ENCODE measurements at places on chromosomes 2 and 18.

GRCh38 chr18:13220361-13220991 lies 1.9 kb downstream of the LDLRAD4 start:
- H3K4me1 ChIP-seq, result no peaks in the 10 kb centered on the region
- DNase-seq, result no peak
- no peaks in the 10 kb centered on the region for H3K36me3 ChIP-seq
- H3K27me3 ChIP-seq, result peaks cover 17% of the 10 kb centered on the region

GRCh38 chr2:226579519-226579918 lies 220.1 kb downstream of the IRS1 start:
- no peaks in the 10 kb centered on the region for H3K27me3 ChIP-seq
- H3K4me1 ChIP-seq, result no peaks in the 10 kb centered on the region
- no peak for DNase-seq
- H3K36me3 ChIP-seq, result no peaks in the 10 kb centered on the region
- no peak overlapping the region for H3K27ac ChIP-seq

DNA sequence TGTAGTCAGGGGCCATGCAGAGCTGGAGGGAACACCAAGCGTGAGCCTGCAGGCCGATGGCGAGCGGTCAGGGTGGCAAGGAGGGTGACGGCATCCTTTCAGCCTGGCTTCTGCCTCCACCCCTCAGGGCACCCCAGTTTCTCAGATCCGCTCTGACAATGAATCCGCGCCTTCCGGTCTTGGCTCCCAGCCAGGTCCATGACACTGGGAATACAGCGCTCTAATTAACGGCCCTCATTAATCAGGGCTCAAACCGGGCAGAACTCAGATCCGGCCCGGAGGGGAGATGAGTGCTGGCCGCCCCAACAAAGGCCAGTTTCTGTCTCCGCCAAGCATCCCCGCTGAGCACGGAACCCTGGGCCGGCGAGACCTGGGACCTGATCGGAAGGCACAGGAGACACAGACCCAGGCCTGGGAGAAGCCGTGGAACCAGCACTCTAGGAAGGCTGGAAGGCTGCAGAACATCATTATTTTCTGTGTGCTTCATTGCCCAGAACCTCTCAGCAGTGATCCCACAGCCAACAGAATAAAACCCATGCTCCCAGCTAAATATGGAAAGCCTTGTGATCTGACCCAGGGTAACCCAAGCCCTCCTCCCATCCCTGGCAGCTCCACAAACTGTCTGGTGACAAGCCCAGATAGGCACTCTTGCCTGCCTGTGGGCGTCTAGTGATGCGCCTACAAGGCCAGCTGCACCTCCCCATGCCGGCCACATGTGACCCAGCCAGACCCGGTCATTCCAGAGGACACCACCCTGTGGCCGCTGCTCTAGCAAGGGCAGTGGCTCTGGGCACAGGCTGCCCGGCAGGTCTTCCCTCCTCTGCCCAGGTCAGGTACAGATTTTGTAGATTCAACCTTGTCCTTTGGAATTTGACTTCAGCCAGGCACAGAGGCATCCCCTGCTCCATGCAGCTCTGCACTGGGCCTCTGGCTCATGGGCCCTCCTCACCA lies 438.7 kb upstream of the MYT1L start:
- peaks cover 3% of the 10 kb centered on the region for H3K4me1 ChIP-seq
- H3K27me3 ChIP-seq, result no peaks in the 10 kb centered on the region
- no peak overlapping the region for H3K27ac ChIP-seq
- H3K4me3 ChIP-seq, result no peak overlapping the region

- no peak for DNase-seq
- H3K27me3 ChIP-seq, result no peaks in the 10 kb centered on the region
- no peaks in the 10 kb centered on the region for H3K4me1 ChIP-seq
- no peak overlapping the region for H3K27ac ChIP-seq
These were observed 16.8 kb upstream of the AGFG1 start for GRCh38 chr2:227455200-227455599.

- DNase-seq, result no peak
- H3K27me3 ChIP-seq, result no peaks in the 10 kb centered on the region
- no peak overlapping the region for H3K4me3 ChIP-seq
- H3K4me1 ChIP-seq, result no peaks in the 10 kb centered on the region
These were observed 17.6 kb upstream of the TMEM247 start for GRCh38 chr2:46461709-46462171.

DNA sequence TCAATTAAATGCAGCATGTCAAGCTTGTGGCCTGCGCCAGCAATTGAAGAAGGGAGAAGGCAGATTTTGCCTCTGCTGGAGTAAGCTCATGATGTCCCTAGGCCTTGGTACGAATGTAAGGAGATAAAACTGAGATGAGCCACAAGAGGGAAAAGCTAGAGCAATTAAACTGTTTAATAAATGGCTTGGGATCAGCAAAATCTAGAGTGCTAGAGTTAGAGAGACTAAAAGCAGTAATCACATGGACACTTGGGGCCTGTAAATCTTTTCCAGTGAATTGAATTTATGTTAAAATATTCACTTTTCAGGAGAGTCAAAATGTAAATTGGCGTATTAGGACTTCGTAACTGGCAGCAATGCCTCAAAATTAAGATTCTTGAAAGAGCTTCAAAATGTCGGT lies 86.2 kb downstream of the CDK15 start:
- no peak overlapping the region for H3K4me3 ChIP-seq
- H3K36me3 ChIP-seq, result no peaks in the 10 kb centered on the region
- no peaks in the 10 kb centered on the region for H3K27me3 ChIP-seq
- no peak overlapping the region for H3K27ac ChIP-seq
- peaks cover 3% of the 10 kb centered on the region for H3K4me1 ChIP-seq
- no peak for DNase-seq

DNA sequence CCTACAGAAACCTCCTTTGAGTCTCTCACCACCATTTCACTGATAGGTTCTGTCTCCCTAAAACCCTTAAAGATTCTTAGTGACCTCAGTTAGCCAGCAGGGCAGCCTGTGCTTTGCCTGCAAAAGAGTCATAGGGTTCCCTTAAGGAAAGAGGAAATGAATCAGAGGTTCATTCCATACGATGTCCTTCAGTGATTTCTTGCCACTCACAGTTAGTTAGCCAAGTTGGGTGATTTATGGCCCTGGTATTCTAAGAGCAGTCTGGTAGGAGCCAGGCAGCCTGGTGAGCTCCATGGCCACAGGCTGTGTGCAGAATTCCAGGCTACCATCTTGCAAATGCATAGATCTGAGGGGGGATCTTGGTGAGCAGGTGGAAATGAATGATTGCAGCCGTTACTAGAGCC lies 18.7 kb upstream of the CCBE1 start:
- no peaks in the 10 kb centered on the region for H3K27me3 ChIP-seq
- H3K27ac ChIP-seq, result no peak overlapping the region
- no peaks in the 10 kb centered on the region for H3K4me1 ChIP-seq
- no peaks in the 10 kb centered on the region for H3K36me3 ChIP-seq

DNA sequence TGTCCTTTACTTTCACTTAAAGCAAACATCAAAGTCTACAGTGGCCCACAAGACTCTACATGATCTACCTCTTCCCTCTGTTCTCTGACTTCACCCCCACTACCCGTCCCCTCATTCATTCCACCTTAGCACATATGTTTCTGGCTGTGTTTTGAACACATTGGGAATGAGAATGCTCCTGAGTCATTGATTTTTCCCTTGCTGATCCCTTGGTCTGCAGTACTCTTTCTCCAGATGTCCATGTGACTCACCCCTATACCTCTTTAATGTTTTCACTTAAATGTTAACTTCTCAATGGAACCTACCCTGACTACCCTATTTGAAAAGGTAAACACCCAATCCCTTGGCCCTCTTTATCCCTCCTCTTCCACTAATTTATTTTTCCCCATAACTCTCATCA lies 30.7 kb upstream of the FRZB start:
- no peak overlapping the region for H3K27ac ChIP-seq
- H3K27me3 ChIP-seq, result no peaks in the 10 kb centered on the region
- H3K36me3 ChIP-seq, result no peaks in the 10 kb centered on the region
- DNase-seq, result no peak
- H3K4me1 ChIP-seq, result no peaks in the 10 kb centered on the region

- no peaks in the 10 kb centered on the region for H3K27me3 ChIP-seq
- no peaks in the 10 kb centered on the region for H3K4me1 ChIP-seq
- no peak overlapping the region for H3K4me3 ChIP-seq
- no peak overlapping the region for H3K27ac ChIP-seq
These were observed 139.0 kb upstream of the SERPINE2 start for GRCh38 chr2:224178056-224178455.

- H3K4me1 ChIP-seq, result no peaks in the 10 kb centered on the region
- H3K36me3 ChIP-seq, result peaks cover 3% of the 10 kb centered on the region
- no peak for DNase-seq
- H3K27me3 ChIP-seq, result no peaks in the 10 kb centered on the region
These were observed 177.0 kb downstream of the SEPTIN10 start for GRCh38 chr2:109436610-109437225.

DNA sequence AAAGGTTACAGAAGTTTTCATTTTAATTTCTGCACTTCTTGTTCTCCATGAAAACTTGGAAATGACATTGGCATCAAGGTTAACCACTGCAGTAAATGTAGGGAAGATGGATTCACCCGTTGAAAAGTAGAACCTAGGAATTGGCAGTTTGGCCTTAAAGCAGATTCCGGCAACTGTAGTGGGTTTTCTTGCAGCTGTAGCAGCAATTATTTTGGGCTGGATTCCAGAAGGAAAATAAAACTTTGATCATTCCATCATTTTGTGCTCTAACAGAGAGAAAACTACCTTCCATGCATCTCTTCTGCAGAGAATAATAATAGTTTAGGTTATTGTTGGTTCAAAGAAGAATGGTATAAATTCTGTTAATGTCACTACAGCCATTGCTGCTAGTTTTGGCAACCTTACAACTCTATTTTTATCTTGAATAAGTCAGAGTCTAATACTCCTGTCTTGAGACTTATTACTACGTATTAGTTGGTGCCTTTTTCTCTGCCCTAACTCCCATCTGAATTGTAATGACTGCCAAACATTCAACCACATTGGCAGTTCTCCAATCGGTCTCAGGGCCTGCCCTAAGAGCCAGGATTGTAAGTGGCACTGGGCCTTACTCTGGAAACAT lies 178.1 kb upstream of the PIEZO2 start:
- H3K4me3 ChIP-seq, result no peak overlapping the region
- no peak overlapping the region for H3K27ac ChIP-seq
- no peaks in the 10 kb centered on the region for H3K27me3 ChIP-seq
- DNase-seq, result no peak
- H3K36me3 ChIP-seq, result no peaks in the 10 kb centered on the region

DNA sequence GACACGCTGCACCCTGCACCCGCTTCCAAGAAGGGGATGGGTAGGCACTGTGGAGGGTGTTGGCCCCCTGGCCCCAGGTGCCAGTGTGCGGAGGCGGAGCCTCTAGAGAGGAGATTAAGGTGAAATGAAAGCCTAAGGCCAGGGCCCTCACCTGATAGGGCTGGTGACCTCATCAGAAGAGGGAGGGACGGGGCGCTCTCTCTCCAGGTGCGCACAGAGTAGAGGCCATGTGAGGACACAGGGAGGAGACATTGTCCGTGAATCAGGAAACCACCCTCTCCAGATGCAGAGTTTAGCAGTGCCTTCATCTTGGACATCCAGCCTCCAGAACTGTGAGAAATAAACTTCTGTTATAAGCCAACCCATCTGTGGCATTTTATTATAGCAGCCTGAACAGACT lies 62.3 kb downstream of the PSMG2 start:
- H3K4me3 ChIP-seq, result no peak overlapping the region
- no peak overlapping the region for H3K27ac ChIP-seq
- H3K36me3 ChIP-seq, result no peaks in the 10 kb centered on the region

GRCh38 chr2:216328347-216328746 lies 43.9 kb downstream of the MARCHF4 start:
- no peak for DNase-seq
- no peaks in the 10 kb centered on the region for H3K36me3 ChIP-seq
- H3K4me3 ChIP-seq, result no peak overlapping the region
- no peak overlapping the region for H3K27ac ChIP-seq
- no peaks in the 10 kb centered on the region for H3K27me3 ChIP-seq
- H3K4me1 ChIP-seq, result peaks cover 3% of the 10 kb centered on the region

All from H9 (cell line).